ENCODE measurements at places on chromosomes 2 and 18.

DNA sequence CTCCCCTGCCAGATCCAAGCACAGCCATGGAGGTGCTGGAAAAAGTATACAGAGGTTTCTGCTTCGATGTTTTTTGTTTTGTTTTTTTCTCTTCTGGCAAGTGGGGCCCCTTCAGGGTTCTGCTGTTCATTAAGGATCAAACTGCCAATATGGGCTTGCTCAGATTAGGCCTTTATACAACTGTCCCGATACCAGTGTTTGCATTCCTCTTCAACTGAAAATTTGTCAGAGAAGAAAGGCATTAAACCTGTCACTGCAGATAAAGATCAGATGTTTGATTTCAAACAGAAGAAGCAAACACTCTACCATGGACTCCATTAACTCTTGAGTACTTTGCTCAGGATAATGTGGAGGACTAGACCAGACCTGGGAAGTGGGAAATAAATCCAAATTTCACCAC, 396.0 kb upstream of the SMIM21 start:
- DNase-seq: no peak

GRCh38 chr2:143420313-143420712, 291.1 kb downstream of the ARHGAP15 start:
- no peak for DNase-seq

- DNase-seq: no peak
Observed at GRCh38 chr2:48183991-48184390, 277.7 kb upstream of the FBXO11 start.

GRCh38 chr18:44895176-44895798, 214.6 kb downstream of the SETBP1 start:
- DNase-seq: no peak

DNA sequence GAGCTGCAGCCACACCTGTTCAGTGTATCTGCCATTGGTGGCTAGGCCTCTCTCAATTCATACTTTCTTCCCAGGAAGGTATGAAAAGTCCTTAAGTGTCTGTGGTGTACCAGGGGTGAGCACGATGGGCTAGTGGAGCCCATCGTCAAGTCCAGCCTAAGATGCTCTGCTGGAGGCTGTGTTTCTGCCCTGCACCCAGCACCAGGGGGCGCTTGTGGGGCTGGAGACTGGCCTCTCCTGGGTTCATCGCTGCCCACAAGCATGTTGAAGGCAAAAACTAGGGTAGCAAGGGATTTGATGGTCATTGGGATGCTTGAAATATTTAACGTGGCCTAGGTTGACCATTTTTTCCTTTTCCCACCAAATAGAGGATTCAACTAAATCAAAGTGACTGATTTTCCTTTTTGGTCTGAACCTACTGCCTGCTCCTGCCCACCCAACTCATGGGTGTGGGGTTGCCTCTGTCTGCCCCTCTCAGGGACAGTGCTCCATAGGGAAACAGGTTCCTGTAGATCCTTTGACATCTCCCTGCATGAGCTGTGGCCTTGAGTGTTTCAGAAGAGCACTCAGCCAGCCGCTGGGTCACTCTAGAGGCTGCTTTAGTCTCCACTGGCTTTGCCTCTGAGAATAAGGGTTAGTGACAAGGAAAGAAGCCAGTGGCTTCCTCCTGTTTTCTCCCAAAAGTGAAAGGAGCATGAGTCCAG, 59.0 kb downstream of the TPGS2 start:
- DNase-seq: no peak

GRCh38 chr2:228067309-228067708, 114.2 kb downstream of the SPHKAP start:
- no peak for DNase-seq

- no peak for DNase-seq
Observed at GRCh38 chr2:19158896-19159295, 199.5 kb downstream of the OSR1 start.

- DNase-seq: no peak
Observed at GRCh38 chr2:42977270-42978174, 185.1 kb upstream of the HAAO start.

DNA sequence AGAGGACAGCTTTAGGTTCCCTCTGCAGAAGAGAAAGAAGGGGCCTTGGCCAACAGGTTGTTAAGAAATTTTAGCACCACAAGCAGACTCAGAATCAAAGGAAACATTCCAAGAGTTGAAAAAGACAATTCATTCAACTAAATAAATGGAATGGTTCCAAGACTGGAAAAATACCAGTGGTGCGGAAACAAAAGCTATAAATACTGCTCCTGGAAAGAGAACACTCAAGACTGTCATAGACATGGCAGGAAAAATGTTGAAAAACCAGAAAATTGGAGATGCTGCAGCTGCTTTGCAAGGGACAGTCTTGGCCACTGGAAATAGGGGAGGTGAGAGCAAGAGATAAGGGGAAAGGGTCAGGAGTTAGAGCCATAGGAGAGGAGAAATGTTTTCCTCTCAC, 312.7 kb upstream of the CYRIA start:
- no peak for DNase-seq

DNA sequence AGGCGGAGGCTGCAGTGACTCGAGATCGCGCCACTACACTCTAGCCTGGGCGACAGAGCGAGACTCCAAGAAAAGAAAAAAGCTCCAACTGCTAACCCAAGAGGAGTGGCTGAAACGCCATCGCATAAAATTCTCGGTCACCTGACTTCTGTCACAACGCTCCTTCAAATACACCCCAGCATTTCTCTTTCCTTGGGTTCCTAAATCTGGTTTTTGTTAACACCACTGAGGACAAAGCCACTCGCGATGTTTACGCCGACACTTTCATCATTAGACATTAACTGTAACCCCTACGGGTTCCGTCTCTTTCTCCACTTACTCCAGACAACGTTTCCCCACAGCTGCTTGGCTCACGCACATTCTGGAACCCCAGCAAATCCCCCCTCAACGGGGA, 679 bp downstream of the CLK1 start:
- no peak for DNase-seq

DNA sequence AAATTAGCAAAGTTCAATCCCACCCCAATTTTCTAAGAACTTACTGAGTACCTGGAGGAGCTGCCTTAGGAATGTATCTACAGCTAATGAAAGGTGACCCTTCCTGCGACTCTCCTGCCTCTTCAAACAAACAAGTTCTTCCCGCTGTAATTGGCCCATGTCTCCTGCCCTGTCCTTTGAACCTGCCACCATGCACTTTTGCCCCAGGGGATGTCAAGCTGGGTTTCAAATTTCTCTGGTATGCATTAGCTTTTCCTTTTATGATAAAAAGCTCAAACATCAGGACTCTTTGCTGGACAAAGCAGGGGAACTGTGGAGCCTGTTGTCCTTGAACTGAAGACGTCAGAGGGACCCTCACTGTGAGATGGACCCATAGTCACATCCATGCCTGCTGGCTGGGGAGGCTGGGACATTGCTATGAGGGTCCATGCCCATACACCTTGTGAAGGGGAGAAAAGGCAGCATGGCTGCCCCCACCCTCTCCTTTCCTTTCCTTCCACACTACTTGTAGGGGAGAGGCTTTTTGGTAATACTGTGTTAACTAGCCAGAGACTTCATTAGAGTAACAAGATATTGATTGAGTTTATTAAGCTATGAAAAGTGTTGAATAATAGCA, 210.7 kb upstream of the COPS8 start:
- no peak for DNase-seq

GRCh38 chr2:44616667-44617155, 255.0 kb downstream of the CAMKMT start:
- DNase-seq: no peak

DNA sequence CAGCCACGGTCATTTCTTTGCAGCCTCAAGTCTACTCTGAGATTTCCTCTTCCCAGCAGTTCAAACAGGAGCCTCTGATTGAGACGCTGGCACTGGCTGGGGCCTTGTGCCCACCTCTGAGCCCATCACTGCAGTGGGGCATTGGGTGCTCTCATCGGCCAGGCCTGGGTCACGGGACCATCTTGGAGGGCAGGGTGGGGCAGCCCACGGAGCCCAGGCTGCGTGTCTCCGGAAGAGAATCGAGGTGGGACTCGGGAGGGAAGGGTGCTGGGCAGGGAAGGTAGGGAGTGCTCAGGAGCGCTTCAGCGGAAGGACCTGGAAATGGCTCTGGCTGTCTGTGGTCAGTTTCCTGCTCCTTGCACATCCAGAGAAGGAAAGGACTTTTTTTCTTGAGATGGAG, 82.4 kb downstream of the RTP5 start:
- DNase-seq: no peak

GRCh38 chr2:98550165-98550564, 58.1 kb downstream of the COA5 start:
- DNase-seq: no peak

Data from central memory CD4-positive, alpha-beta T cell (primary cell).